Epithelial cell of proximal tubule (primary cell): ENCODE measurements at places on chromosomes 6 and 20.

DNA sequence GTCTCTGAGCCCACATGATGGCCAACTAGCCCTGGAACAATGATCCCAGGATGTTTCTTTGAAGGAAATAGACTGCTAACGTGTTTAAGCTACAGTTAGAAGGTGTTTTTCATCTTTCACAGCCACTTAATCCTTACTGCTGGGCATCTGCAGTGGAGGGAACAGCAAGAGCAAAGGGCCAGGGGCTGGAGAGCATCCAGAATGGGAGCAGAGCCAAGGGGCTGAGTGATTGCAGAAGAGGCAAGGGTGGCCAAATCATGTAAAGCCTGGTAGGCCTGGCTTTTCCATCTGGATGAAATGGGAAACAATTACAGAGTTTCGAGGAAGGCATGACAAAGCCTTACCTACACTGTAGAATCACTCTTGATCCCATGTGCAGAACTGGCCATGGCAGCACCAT, 18.7 kb upstream of the LAMP5 start:
- DNase-seq = no peak

- DNase-seq = no peak
Measured at GRCh38 chr6:92710048-92710447, 709.3 kb downstream of the EPHA7 start.

- DNase-seq = no peak
Measured at GRCh38 chr20:2349801-2350200, 30.9 kb upstream of the TGM6 start.

DNA sequence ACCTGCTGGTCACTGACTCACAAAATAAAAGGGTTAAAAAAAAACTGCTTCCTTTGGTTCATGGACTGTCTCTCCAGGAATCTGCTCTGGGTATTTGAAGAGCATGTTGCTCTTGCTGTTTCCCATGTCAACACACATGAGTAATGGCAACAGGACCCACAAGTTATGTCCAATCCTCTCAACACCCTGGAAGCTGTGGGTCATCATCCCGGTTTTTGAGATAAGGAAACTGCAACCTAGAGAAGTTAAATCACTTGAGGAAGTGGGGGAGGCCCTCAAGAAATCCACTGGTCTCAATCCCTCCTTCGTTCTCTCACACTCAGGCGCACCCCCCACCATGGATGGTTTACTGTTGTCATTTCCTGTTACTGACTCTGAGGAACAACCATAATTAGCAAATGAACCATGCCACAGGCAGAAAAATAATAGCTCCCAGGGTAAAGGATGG, 12.4 kb downstream of the MAP1LC3A start:
- no peak for DNase-seq

GRCh38 chr6:156309017-156309416, 468.2 kb upstream of the ARID1B start:
- DNase-seq = no peak

GRCh38 chr6:170295510-170296422, 4.9 kb upstream of the DLL1 start:
- DNase-seq = no peak

GRCh38 chr20:38982291-38982690, 20.1 kb downstream of the DHX35 start:
- DNase-seq = no peak

DNA sequence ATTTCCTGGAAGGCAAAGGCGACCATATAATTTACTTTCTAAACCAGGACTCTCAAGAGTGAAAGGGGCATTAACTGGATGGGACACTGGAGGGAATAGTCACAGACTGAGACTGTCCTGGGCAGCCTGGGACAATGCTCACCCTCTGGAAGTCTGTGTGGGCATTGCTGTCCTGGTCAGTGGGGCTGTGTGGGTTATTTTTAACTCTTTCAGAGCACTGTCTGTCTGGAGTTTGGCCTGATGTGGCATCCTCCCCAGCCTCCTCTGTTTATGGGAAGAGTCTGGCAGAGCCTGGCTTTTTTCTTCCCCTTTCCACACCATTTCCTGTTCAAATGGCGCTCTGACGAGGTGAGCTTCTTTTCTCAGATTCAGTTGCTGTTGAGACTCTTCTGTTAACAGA, 11.7 kb downstream of the DAAM2 start:
- DNase-seq = no peak

DNA sequence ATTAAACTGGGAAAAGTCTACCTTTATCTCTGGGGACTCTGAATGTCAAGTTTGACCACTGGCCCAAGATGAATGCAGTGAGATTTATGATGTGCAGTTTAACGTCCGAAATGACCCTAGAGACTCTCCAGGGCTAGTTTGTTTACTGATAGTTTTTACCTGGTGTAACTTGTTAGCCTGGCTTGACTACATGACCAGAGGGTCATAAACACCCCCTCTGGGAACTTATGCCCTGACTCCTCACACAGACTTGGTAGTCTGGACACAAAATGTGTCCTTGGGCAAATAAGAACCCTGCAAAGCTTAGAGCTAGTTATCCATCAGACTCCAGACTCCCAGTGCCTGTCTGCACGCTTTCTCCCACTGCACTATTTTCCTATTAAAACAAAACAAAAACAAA, 606.5 kb downstream of the HACE1 start:
- no peak for DNase-seq

DNA sequence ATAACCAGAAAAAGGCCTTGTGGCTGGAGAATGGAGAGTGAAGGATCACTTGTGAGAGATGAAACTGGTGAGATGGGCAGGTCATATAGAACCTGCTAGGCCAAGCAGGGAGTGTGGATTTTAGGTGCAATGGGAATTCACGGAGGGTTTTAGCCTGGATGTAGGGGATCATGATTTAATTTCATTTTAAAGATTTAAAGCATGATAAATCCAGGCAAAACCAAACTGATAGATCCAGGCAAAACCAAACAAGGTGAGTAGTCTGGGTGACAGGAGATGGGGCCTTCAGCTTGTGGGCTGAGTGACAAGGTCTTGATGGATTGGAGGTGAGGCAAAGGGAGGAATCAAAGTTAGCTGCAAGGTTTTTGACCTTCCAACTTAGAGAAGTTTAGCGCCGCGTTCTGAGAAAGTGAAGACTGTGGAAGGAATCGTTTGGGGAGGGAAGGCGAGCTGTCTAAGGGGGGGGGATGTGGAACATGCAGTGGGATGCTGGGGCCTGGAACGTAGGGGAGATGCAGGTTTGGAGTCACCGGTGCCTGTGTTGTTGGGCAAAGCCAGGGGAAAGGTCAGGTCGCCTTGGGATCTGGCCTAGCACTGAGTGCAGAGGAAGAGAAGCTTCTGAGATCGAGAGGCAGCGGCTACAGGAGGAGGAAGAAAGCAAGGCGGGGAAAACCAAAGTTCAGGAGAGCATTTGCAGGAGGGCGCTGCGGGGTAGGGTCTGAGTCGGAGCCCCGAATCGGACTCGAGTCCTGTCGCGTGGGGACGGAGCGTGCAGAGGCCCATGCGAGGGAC, 1.3 kb upstream of the PLCG1 start:
- DNase-seq = no peak

GRCh38 chr6:2799936-2800527, 34.8 kb downstream of the WRNIP1 start:
- DNase-seq = no peak

DNA sequence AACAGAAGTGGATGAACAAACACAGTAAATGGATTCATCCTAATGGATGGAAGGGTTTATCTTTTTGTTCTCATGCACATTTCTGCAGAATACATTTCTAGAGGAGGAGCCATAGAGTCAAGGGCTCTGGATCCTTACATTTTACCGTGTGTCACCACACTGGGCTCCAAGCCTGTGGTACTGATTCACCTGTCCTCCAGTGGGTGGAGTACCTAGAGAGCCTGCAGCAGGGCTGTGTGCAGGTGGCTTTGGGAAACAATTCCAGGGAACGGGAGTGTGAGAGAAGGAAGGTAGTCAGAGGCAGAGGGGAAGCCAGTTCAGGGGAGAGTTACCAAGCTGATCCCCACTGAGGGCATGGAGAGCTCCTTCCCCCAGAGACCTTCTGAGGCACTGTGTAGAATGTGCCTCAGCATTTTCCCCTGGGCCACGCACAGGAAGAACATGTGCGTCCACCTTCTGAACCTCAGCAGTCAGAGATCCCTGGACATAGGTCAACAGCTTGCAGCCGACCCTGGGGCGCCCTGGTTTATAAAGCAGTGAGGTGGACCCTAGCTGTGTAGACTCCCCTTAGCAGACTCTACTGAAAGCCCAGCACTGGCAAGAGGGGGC, 85.3 kb upstream of the SLC22A23 start:
- no peak for DNase-seq

GRCh38 chr6:115667478-115668026, 393.1 kb downstream of the FRK start:
- DNase-seq = no peak

DNA sequence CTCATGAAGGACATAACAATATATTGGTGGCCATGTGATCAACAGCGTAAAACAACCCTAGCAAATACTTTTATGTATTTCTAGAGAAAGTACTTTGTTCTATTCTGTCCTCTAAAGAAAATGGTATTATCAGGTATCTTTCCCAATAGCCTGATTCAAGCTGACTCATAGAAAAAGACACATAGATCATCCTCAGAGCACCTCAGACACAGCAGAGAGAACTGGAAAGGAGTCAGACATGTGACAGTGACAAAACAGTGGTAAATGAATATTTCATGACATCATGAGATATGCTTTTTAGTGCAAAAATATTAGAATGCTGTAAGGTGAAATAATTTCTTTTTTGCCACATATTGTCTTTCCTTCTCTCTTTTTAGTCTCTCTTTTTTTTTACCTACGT, 1355.0 kb upstream of the MAP3K7 start:
- no peak for DNase-seq

GRCh38 chr6:3726421-3726820, 25.1 kb downstream of the PXDC1 start:
- DNase-seq = no peak

GRCh38 chr6:93972791-93973190, 553.4 kb upstream of the EPHA7 start:
- no peak for DNase-seq

- no peak for DNase-seq
Measured at GRCh38 chr20:23410916-23411695, 10.2 kb downstream of the NAPB start.

DNA sequence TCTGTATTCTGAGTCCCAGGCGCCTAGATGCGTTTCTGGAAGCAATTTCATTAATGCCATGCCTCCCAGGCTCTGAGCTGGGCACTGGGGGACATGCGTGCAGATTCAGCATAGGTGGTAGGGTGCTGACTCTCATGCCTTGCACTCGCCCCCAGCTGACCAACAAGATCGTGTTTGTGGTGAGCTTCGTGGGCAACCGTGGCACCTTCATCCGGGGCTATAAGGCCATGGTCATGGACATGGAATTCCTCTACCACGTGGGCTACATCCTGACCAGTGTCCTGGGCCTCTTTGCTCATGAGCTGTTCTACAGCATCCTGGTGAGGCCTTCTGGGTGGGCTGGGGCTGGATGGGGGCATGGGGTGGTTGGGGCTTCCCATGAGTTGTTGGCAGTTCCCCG, 21.6 kb downstream of the UQCC2 start:
- DNase-seq = no peak

DNA sequence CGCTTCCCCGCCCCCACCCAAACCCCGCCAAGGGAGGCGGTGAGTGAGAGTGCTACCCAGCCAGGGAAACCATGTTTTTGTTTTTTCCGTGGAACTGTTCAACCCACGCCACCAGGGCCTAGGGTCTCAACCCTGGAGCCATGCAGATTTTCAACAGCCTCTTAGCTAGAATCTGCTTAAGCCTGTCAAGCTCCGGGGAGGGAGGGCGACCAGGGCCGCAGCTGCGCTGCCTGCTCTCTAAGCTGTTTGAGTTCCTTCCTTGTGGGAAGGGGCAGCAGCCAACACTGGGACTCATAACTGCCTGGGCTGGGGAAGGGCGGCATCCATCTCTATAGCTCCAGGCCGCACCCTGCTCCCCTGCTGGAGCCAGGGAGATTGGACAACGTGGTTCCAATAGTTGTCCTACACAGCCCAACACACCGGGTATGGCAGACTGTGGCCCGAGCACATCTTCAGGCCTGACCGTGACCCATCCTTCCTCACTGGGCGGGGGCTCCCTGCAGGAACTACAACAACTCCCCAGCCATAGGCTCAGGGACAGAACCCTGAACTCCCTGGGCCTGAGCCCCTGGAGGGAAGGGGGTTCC, 1065.7 kb upstream of the MANEA start:
- DNase-seq = no peak

DNA sequence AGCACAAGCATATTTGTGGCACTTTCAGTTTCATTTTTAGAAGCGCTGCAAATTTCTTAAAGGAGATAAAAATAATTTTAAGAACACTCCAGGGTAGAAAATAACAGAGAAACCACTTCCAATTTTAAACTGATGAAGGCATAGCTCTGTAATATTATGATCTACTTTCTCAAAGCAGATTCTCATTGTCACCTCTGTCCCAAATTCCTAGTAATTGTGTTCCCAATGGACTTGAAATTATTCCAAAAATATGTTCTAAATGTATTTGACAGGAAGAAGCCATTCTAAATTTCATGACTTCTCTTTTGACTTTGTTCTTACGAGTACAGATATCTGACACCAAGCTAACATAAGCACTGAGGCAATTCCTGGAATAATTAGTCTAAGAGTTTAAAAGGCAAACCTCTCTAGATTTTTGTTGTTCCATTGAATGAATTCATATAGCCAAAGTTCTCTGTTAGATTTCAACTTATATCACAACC, 140.2 kb upstream of the CARMIL1 start:
- no peak for DNase-seq

GRCh38 chr6:132960720-132961119, 146.4 kb downstream of the RPS12 start:
- DNase-seq = no peak

DNA sequence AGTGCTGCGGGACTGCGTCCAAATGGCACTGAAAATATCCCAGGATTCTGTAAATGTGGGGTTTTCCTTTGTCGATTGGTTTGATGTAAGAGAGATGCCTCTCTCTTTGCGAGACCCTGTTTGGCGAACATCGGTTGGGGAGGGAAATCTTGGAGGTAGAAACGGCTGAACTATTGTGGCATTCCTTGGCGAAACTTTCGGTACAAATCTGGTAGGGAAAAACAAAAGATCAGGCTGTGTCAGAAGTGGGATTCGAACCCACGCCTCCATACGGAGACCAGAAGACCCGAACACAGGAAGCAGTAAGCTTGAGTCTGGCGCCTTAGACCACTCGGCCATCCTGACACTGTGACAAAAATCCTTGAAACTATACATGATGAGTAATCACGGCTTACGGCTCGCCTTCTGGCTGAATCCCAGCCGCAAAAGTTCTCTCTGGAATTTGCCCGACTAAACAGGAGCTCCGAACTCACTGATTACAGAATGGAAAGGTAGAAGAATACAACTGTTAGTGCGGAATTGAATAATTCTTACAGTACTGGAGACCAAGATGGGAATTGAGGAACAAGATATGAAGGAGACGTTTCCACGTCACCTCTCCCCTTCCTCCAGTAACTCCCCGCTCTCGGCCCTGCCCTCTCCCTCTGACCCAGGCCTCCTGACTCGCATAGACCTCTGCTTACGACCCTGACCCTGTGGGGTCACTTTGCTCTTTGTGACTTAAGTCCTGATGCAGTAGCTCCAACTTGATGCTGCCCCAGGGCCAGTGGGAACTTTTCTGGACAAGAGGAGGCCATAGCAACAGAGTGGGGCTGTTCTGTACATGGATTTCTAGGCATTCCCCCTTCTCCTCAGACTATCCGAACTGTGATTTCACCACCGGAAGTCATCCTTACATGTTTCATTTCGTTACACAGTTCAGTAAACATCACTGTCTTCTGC, 132.8 kb upstream of the ZNF184 start:
- no peak for DNase-seq

GRCh38 chr20:13396022-13396421, 174.9 kb downstream of the ISM1 start:
- no peak for DNase-seq
